Motor neuron (in vitro differentiated cells): ENCODE measurements at places on chromosomes 2 and 18. TPM values are rescaled to one million over a fixed set of nuclear protein-coding genes. Genes with fewer than 3 reads are reported as not detected.
A peak's percentile ranks its signal among the peaks of the same experiment; 100 is the strongest.

GRCh38 chr2:118320658-118321057 is 232.4 kb downstream of the INSIG2 start:
- peak; percentile 17 for ATAC-seq

DNA sequence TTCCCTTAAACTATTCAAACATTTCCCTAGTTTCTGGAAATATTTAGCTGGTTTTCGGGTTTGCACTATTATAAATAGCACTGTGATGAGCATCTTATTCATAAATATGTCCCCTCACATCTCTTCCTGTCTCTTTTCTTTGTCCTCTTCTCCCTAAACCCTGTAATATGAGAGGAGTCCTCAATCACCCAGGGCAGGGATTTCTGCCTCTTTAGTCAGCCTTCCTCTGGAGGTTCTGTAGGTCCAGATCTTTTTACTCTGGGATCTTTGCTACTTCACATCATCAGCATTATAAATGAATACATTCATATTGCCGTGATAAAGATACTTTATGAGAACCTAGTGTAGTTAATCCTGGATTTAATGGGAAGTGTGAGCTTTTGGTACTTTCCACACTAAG is 87.9 kb upstream of the TTN start:
- ATAC-seq, result no peak

GRCh38 chr18:24986666-24987302 is 365.2 kb downstream of the ZNF521 start:
- peak; percentile 49 for ATAC-seq

DNA sequence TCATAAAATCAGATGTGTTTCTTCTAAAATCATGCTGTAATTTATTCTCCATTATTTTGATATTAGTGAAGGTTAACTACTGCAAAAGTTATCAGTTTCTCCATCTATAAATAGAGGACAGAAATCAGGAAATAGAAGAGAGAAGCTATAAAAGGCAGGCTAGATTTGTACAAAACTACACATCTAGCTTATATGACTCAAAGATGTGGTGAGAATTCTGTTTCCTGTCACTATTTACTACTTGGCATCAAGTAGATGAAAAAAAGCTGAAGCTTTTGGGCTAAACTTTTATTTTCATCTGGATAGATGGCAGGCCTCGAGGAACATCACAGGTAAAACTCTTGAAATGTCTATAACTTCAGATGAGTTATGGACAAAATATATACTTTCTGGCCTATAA is 49.8 kb upstream of the NAB1 start:
- ATAC-seq, result no peak

GRCh38 chr2:134783912-134784311 is 54.5 kb upstream of the ACMSD start:
- ATAC-seq, result no peak

- ATAC-seq, result peak; percentile 91
Observed at GRCh38 chr2:25982273-25982967, at the start of gene KIF3C. TSS of gene KIF3C (minus strand) at chr2:25982497. CDS start at chr2:25981917, 580 bp downstream.

GRCh38 chr2:158624961-158625360 is 168.2 kb downstream of the PKP4 start:
- ATAC-seq, result no peak

GRCh38 chr2:46434851-46435273 is 44.5 kb upstream of the TMEM247 start:
- no peak for ATAC-seq

- peak; percentile 89 for ATAC-seq
Observed at GRCh38 chr2:162029287-162029901, 44.6 kb downstream of the DPP4 start.

- ATAC-seq, result no peak
Observed at GRCh38 chr2:130258356-130258755, 60.1 kb upstream of the TUBA3E start.

DNA sequence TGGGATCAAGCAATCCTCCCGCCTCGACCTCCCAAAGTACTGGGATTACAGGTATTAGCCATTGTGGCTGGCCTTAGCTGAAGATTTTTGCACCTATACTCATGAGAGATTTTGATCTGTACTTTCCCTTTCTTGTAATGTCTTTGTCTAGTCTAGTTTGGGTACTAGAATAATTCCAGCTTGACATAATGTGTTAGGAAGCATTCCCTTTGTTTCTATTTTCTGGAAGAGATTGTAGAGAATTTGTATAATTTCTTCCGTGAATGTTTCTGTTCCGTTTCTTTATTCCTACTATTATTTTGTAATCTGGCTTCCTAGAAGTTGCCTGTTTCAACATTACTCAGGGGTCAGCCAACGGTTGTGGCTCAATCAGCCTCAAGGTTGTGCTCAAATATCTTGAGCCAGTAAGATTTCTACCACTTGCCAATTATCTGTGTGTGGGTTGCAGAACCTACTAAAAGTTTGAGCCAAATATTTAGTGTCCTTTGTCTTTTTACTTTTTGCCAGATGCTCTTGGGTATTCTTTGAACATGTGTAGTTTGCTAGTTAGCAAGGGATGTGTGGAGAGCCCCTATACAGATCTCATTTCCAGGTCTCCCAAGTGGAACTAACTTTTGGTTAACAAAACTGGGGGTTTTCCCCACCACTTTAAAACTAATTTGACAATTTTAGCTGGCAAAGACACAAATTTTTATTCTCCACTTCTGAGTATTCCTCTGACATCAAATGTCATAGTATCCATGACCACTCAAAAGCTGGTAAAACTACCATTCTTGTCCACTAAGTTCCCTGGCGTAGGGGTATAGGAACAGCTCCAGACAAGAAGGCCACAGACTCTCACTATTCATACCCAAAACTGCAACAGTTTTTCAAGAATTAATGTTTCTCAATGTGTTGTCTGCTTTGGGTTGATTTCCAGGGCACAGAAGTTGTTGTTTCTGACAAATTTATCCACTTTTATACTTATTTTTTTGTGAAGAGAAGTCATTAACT is 42.8 kb upstream of the BAZ2B start:
- no peak for ATAC-seq

GRCh38 chr2:60806988-60807681 is 51.1 kb downstream of the PAPOLG start:
- peak; percentile 86 for ATAC-seq

DNA sequence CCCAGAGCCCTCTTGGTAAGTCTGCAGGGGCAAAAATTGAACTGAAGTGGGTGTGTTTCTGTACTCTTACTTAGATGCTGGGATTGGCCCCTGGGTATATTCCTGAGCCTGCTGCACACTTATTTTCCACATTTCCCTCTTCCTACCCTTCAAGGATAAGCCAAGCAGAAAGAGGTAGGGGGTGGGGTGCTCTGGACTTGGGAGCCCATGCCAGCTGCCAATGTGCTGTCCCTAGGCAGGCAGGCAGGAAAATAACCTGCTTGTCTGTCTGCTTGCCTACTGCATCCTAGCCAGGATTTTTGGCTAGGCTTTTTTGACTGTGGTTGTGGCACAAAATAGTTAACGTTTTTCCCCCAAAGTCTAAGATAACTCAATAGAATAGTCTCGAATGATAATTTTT is 234.3 kb downstream of the ALK start:
- no peak for ATAC-seq

- ATAC-seq, result no peak
Observed at GRCh38 chr2:112907001-112907949, 3.7 kb upstream of the IL37 start.

GRCh38 chr2:232203166-232203891 is 175.2 kb upstream of the ALPP start:
- ATAC-seq, result no peak

GRCh38 chr2:15732341-15733077 is 140.8 kb downstream of the DDX1 start:
- ATAC-seq, result no peak

DNA sequence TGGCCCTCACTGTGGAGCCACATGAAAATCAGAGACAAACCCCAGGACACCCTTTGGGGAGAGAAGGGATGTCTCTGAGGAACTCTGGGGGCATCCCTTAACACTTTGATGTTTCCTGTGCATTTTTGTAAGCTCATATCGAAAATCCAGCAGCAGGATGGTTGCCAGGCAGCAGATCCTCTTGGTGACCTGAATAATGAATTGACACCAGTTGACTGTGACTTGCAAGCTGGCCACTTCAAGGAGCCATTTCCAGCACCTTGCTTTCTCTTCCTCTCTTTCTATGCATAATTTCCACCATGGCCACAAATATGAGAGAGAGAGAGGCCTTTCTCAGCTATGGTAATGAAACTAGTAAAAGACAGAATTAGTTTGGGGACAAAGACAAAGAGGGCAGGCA is 91.7 kb downstream of the NRP2 start:
- no peak for ATAC-seq

- peak; percentile 46 for ATAC-seq
Observed at GRCh38 chr18:7576077-7576476, 9.0 kb downstream of the PTPRM start.

DNA sequence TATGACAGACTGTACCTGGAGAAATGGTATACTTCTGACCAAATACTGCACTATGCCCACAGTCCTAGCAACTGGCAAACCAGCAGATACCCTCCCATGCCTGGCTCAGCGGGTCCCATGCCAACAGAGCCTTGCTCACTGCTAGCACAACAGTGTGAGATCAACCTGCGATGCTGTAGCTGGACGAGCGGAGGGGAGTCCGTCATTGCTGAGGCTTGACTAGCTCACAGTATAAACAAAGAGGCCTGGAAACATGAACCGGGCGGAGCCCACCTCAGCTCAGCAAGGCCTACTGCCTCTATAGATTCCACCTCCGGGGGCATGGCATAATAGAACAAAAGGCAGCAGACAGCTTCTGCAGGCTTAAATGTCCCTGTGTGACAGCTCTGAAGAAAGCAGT is 93.2 kb upstream of the CAB39 start:
- ATAC-seq, result peak; percentile 48

DNA sequence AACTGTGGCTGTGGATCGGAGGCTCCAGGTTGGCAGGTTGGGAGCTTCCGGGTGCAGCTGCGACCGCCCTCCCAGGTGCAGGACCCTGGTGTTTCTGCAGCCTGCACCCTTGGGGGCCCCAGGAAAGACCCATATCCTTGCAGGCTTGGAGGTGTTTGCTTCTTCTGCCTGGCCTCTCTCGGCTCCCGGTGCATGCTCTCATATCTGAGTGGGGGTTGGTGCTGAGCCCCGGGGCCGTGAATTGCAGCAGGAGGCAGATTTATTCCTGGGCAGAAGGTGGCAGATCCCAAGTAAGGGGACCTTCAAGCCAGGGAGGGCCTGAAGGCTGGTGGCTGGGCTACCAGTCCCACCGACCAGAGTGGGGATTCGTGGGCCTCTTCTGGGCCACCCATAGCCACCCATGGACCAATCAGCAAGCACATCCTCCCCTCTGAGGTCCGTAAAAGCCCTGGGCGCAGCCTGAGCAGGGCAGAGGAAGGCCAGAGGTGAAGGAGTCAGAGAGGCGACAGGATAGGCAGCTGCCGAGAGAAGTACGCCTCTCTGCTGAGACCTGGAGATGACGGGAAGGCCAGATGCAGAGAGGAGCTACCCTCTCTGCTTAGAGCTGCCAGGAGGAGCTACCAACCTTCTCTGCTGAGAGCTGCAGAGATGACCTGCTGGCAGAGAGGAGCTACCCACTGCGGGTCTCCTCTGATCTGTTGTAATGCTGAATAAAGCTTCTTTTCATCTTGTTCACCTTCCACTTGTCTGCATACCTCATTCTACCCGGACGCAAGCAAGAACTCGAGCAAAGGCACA is 1279.0 kb upstream of the LRRTM1 start:
- no peak for ATAC-seq

- ATAC-seq, result no peak
Observed at GRCh38 chr18:44909191-44909719, 228.6 kb downstream of the SETBP1 start.

- no peak for ATAC-seq
Observed at GRCh38 chr2:66957198-66957597, 439.9 kb upstream of the ETAA1 start.

DNA sequence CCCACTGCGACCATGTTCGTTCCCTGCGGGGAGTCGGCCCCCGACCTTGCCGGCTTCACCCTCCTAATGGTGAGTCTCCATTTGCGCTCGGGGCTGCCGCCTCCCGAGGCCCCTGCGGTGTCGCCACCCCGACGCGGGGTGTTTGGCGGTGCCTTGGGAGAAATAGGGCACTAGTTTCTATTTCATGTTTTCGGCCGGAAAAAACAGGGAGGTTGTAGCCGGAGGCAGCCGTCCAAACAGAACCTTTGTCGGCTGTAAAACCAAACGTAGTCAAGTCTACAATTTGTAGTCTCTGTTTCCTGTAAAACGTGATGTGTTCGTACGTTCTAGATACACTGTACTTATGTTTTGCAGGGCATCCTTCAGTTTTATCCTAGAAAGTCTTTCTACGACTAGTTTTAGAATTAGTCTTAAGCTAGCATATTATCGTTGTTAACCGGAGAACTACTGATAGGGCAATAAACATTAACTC is 290 bp downstream of the PSMG2 start:
- no peak for ATAC-seq

DNA sequence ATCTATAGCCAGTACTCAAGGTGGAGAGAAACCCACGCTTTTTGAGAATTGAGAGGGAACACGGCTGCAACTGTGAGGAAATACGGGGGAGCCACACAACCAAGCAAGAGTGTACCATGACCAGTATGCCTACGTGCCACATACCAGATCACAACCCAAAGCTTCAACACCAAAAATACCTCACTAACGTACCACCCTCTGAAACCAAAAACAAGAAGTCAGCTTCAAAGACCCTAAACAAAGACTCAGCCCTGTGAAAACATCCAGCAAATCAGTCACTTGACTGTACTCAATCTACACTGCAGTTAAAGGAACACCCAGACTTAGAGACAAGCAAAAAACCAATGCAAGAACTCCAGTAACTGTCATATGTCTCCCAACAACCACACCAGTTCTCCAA is 17.0 kb downstream of the RNU4ATAC start:
- no peak for ATAC-seq

Gene ALLC
- not detected in 2 replicates for total RNA-seq

Gene SERPINB12
- not detected in 2 replicates for total RNA-seq

Gene ANKRD30BL
- 0.36 and 0.50 TPM in 2 replicates for total RNA-seq
